Fibroblast of skin of right quadriceps (primary cell): ENCODE measurements at places on chromosomes 3 and 15.
A peak's percentile ranks its signal among the peaks of the same experiment; 100 is the strongest.

GRCh38 chr3:12655701-12656100 is 8.2 kb downstream of the RAF1 start:
- DNase-seq, result no peak

GRCh38 chr15:20657084-20657483 is 115.5 kb upstream of the GOLGA6L6 start:
- DNase-seq, result no peak

- DNase-seq, result peak; percentile 44
Observed at GRCh38 chr15:44550256-44550655, 13.3 kb downstream of the EIF3J start.

DNA sequence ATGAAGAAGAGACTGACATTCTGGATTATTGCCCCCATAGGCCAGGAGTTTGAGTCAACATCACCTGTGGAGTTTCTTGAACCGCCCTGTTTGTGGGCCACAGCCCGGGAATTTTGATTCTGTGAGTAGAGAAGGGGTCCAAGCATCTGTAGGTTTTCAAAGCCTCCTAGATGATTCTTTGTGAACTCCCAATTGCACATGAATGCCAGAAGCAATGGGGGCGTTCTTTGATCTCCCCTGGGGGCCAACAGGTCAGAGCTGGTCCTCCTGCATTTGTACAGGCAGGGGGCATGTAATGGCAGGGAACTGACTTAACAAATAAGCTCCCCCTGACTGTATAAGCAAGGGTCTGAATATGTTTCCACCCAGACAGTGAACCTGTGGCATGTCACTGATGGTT is 260.3 kb downstream of the SLCO3A1 start:
- no peak for DNase-seq

DNA sequence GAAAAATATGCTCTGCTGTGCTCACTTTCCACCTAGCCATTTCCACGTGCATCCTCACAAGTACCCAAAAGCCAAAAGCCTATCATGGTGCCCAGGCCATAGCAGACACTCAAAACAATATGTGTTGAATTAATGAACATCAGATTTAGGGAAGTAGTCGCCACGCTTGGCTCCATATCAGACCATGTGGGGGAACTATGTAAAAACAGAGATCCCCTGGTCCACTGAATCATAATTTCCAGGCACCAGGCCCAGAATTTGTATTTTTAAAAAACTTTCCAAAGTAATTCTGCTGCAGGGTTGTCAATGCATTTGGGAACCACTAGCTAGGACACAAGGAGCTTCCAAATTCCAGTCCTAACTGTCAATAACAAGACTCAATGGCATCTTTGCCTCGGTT is 77.3 kb downstream of the CNTN3 start:
- DNase-seq, result peak; percentile 85

- peak; percentile 70 for DNase-seq
Observed at GRCh38 chr3:24387000-24387399, 107.7 kb downstream of the THRB start.
